ENCODE measurements at places on chromosomes 12 and 14.
A peak's percentile ranks its signal among the peaks of the same experiment; 100 is the strongest.

DNA sequence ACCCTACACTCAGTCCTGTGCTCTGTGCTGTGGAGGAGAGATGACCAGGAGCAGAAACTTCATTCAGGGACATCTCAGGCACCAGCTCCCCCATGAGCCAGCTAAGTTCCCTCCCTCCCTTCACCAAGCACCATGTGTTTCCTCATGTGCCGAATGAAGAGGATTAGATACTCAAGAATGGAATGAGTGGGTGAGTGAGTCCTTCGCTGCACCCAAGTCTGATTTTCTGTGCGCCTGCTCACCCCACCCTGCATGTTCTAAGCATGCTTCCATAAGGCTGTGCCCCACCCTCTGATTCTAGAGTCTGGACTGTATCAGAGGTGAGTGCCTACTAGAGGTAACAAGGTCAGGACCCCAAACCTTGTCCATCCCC, 12.1 kb downstream of the SERPINA5 start:
- DNase-seq: no peak

DNA sequence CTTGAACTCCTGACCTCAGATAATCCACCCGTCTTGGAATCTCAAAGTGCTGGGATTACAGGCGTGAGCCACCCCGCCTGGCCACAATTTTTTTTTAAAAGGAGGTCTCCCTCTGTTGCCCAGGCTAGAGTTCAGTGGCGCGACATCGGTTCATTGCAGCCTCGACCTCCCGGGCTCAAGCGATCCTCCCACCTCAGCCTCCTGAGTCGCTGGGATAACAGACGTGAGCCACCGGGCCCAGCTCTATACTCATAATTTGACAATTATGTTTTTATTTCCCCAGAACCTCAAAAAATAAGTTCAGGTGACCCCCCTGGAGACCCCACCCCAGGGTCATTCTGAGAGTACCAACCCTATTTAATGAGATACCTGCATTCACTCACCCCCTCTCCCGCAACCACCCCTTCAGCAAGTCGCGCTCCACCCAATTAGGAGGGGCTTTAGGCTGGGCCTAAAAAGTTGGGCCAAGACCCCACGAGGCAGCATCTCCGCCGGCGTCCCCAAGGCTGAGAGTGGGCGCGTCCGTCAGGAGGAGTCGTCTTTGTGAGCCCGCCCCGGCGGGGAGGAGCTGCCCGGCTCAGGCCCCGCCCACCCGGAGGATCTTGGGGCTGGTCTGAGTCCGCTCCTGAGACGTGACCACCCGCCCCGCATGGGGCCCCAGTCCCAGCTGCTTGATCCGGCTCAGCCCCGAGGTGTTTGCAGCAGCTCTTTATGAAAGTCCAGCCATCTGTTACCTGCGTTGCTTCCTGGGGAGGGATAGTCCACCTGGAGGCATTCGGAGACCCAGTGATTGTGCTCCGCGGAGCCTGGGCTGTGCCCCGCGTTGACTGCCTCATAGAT, at the start of gene ANKRD33:
Gene ANKRD33, plus strand, starts transcription at position 628 of the 840 bp plus-strand sequence. Its CDS starts 84 bp downstream, at position 712.
- DNase-seq: no peak

DNA sequence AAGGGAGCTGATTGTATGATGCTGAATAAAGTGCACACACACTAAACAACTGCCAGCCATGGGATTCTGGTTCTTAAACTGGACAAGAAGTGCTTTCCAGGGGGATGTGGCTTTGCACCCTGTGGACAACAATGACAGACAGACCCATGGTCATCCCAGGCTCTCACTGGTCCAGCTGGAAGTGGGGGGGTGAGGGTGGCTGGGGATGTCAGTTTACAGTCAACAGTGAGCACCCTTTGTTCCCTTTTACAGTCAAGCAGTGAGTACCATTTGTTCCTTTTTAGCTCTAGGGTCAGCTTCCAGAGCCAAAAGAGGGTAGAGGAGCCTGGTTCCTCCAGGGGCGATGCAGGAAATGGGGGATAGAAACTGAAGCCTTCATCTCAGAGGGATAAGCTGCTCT, 100.7 kb downstream of the SMOC1 start:
- no peak for DNase-seq

- DNase-seq: peak; percentile 26
These were observed 643 bp upstream of the TAMALIN start for GRCh38 chr12:52005903-52006703.

GRCh38 chr14:99737956-99738667, 54.0 kb downstream of the CYP46A1 start:
- no peak for DNase-seq

- DNase-seq: no peak
These were observed 21.5 kb upstream of the YARS2 start for GRCh38 chr12:32777159-32777558.

DNA sequence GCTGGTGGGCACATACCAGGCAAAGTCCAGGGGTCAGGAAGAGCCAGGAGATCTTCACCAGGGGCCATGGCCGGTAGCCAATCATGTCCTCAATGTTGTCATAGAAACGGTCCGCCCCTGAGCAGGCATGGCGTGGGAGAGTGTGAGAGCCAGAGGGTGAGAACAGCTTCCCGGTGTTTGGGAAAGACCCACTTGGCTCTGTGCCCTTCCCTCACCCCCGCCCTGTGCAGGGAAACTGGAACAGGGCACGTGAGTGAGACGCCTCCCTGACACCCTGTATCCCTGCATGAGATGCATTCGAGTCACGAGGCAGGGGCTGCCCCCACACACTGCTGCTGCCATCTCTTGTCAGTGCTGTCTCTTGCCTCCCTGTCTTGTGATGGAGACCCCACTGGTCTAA, 20.7 kb downstream of the SLC6A12 start:
- DNase-seq: no peak

- DNase-seq: peak; percentile 27
These were observed 113.5 kb upstream of the VASH1 start for GRCh38 chr14:76647697-76648298.

DNA sequence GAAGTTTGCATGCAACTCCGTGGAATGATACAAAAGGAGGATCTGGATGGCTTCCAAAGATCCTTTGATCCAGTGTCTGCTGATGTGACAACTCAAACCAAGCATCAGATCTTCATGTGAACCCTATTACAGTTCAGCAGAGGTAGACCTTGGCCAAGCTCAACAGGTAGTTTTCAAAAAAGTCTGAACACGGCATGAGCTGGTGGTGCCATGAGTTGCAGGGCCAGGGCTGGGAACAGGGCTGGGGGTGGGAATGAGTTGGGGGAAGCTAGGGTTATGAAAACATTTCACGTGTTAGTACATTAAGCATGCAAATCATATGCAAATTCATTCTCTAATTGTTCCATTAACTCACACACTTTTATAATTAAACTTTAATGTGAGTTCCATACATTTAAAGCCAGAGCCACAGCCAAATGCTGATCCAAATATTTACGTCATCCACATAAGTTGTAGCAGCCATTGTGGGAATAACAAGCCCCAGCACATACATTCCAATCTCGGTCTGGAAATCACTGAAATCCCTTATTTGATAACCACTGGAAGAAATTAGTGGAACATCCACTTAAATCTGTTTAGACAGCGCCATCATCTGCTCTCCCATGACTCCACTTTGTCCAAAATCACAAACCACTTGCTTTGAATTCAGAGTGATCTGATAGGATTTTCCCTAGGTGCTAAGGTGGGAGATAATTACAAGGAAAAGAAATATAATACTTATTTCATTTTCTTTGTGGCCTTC, 158.5 kb downstream of the APAF1 start:
- DNase-seq: no peak

GRCh38 chr14:104690861-104691455, 1.5 kb downstream of the INF2 start:
- DNase-seq: no peak

GRCh38 chr14:104163541-104163940, 25.2 kb downstream of the KIF26A start:
- DNase-seq: no peak

DNA sequence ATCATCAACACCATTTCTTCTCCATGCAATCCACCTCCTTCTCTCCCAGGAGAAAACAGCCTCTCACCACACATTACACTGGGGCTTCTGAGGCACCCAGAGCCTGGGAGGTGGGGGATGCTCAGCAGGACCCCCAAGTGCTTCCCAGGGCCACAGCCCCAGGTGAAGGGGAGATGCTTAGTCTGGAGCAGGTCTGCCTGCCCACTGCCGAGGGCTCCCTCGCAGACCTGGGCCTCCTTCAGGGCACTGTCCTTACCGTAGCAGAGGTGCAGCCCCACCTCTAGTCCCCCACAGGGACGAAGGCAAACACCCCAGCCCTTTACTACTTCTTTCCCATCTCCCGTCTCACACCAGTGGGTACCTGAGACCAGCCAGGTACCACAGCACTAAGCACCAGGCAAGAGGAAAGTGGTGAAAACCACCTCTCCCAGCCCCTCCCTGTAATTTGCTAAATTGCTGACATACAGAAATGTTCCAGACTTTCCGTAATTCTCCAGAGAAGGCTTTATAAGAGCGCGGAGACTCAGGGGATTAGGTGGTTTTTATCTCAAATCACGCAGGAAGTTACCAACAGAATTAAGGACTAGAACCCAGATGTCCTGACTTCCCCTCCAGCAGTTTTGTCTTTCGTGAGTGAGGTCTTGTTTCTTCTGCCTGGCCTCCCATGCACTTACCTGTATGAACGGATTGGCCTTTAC, 59.0 kb downstream of the PLEKHG3 start:
- DNase-seq: no peak

GRCh38 chr14:32043624-32044023, 33.5 kb upstream of the ARHGAP5 start:
- no peak for DNase-seq

DNA sequence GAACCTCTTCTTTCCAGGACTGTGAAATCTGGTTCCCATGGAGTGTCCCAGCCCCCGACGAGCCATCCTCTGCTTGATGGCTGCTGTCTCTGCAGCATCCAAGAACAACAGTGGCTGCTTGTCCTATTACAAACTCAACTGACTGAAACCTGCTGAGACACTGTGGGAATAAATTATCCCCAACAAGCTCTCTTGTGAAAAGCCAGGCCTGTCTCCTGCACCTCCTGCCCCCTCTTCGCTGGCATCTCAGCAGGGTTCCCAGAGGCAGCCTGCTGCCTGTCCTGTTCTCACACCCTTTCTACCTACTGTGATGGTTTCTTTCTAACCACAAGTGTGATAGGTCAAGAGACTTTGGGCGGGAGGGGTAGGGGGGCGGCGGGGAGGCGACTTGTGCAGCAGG, 180.2 kb downstream of the TSPAN9 start:
- no peak for DNase-seq

DNA sequence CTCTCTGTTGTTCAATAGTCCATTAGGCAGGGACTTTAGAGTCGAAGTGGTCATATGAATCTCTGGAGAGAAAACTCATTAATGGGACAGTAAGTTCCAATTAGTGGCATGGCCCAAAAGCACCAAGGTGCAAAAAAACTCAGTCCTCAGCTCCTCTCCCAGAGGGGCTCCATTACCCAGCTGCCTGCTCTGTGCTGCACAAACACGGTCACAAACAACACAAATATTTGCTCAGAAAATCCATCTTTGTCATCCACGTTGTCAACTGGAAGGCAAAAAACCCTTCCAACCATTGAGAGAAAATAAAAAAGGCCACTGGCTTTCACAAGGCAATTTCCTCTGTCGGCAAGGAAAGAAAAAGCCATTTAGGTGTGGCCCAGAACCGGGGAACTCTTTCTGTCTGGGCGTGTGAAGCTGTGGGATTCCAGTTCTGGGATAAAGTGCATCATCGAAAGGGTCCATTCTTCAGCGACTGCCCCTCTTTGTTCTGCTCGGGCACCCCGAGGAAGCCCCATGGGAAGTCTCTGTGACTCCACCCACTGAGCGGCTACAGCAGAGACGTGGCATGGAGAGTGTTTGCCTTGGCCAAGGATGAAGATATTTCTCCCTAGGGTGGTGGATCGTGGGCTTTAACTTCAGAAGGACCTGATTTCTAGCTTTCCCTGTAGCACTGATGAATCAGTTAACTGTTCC, 137.6 kb downstream of the VRK1 start:
- DNase-seq: no peak

- no peak for DNase-seq
These were observed 275.5 kb upstream of the TMEM132C start for GRCh38 chr12:127991485-127991884.

DNA sequence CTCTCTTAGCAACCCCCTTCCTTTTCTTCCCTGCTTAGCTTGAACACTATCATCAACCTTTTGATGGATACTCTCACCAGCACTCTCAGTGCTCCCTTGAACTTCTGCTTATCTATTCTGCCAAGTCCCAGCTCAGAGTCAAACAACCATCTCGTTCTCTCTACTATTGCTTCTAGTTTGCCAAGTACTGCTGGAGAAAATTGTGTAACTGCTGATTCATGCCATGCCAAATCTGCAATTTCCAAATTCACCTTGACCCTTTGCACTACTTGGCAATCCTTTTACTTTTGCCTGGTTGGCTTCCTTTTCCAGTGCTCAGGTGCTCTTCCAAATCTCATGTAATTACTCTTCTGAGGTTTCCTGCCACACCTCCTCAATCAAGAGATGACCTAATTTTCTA, 2.8 kb upstream of the CCDC196 start:
- no peak for DNase-seq

DNA sequence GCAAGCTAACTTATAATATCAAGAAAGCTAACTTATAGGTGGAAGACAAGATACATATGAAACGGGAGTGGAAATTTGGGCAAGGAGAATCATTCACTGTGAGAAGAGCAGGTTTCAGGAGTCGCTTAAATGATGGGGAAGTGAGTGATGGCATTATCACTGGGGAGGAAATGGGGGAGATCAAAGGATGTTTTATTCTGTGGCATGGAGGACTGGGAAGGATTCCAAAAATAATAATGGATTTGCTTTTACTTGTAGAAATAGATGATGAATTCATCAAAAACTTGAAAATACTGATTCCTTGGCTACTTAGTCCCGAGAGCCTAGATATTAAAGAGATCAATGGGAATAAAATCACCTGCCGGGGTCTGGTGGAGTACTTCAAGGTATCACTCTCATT, 47.8 kb downstream of the SAV1 start:
- DNase-seq: no peak

DNA sequence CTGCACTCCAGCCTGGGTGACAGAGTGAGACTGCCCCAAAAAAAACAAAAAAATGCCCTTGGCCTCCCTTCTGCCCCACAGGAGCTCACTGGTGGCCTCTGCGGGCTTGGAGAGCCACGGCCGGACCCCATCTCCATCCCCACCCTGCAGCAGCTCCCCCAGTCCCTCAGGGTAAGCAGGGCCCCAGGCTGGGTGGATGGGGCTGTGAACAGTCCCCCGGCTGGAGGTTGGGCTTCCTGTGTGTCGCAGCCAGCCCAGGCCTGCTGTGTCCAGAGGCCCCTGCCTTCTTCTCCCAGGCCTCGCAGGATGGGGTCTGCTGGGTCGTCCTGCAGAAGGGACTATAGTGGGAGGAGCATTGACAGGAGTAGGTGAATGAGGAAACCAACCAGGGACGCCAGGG, 15.4 kb upstream of the PUS1 start:
- DNase-seq: no peak

DNA sequence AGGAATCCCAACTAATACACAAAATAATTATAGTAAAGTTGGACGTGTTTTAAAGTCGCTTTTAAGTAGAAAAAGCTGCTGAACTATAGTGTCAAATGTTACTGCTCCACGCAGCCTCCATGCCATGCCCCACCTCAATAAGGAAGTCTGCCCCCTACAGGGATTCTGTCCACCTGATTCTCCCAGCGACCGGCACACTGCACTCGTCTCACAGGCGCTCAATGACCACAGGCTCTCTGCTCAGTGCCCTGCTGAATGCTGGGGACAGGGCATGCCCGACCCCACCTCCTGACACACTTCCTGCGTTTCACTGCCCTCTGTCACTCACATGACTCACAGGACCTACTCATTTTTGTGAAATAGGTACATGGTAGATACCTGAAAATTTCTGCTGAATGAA, 48.9 kb downstream of the BDKRB1 start:
- no peak for DNase-seq
